ENCODE measurements at places on chromosomes 13 and 19.

DNA sequence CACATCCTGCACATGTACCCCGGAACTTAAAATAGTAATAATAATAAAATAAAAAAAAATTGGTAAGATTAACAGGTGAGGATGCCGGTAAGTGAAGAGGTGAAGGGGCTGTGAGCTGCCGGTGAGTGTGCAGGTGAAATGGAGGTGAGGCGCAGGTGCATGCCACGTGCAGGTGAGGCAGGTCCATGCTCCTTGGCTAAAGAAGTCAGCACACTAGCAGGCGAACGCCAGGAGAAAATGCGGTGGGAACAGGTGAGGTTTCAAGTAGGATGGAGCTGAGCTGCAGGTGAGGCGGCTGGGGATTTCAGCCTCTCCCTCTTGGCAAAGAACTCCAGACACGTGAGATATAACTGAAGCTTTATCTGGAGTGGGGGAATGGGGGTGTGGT is 7.5 kb upstream of the TNFSF14 start:
- DNase-seq = no peak

DNA sequence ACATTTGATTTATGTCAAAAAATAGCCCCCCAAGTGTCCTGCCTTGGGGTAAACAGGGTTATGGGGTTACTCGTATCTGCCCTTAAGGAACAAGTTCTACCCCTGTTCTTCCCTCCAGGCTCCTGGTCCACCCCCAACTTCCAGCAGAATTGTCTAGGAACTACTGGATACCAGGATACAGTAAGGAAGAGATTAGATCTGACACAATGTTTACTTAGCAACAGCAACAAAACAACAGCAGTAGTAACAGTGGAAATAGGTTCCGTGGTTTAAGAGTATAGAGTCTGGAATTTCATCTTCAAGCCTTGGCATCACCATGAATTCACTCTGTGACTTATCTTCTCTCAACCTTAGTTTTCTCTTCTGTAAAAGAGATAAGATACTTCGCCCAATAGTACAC is 1.7 kb upstream of the FAM98C start:
- peak; percentile 46 for DNase-seq

- DNase-seq = no peak
Measured at GRCh38 chr19:1276628-1277022, 1.3 kb downstream of the FAM174C start.

GRCh38 chr13:49635599-49636433 is 7.5 kb downstream of the ARL11 start:
- peak; percentile 59 for DNase-seq

DNA sequence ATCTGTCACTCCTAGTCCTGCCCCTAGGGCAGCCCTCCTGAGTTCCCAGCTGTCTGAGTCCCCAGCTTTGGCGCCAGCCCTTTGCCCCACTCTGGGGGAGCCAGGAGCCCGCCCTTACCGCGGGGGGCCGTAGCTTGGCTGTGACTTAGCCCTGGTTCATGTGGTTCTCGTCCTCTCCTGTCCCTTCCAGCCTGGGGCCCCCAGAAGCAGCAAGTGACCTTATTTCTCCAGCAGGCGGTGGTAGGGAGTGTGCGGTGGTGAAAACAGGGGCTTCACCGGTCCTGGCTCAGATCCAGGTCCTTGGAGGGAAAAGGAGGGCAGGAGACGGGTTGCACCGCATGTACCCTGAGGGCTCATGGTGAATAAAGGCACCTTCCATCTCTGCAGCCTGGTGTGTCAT is 7.9 kb downstream of the GIPC3 start:
- DNase-seq = no peak

DNA sequence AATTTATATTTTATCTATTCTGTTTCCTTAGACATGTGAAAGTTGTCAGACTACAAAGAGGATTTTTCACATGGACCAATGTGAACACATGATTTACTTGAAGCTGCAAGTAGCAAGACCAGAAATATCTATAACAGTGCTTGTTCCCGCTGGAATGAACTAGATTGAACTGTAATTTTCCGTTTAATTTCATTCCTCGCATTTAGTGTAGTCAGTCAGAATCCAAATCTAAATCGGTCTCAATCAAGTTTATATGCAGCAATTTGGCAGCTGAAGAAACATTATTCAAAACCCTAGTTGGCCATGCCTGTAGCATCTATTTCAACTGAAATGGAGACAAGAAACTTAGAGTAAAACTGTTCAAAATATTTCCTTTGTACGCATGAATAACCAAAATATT is 570.7 kb upstream of the SLITRK5 start:
- no peak for DNase-seq
